ENCODE measurements at places on chromosomes 11 and 22. TPM values are rescaled to one million over a fixed set of nuclear protein-coding genes. Genes with fewer than 3 reads are reported as not detected.

Gene C11orf97
- total RNA-seq, result not detected

Gene OR51B2
- total RNA-seq, result not detected

Gene TBX1
- total RNA-seq, result 22.5 TPM

Gene FGF19
- 0.13 TPM for total RNA-seq

Gene MSANTD4
- total RNA-seq, result 18.1 TPM

Gene OR5B21
- not detected for total RNA-seq

Gene KCNK7
- total RNA-seq, result not detected

Gene KRTAP5-7
- not detected for total RNA-seq

Gene KDM4E
- total RNA-seq, result not detected

Gene MYOD1
- total RNA-seq, result not detected

Gene CCDC87
- total RNA-seq, result 0.39 TPM

Gene FAM83F
- total RNA-seq, result not detected

Gene TRIM29
- total RNA-seq, result not detected

Gene CYB561A3
- total RNA-seq, result 49.5 TPM

- DNase-seq, result no peak
Measured at GRCh38 chr11:115141231-115142114, 362.7 kb downstream of the CADM1 start.

DNA sequence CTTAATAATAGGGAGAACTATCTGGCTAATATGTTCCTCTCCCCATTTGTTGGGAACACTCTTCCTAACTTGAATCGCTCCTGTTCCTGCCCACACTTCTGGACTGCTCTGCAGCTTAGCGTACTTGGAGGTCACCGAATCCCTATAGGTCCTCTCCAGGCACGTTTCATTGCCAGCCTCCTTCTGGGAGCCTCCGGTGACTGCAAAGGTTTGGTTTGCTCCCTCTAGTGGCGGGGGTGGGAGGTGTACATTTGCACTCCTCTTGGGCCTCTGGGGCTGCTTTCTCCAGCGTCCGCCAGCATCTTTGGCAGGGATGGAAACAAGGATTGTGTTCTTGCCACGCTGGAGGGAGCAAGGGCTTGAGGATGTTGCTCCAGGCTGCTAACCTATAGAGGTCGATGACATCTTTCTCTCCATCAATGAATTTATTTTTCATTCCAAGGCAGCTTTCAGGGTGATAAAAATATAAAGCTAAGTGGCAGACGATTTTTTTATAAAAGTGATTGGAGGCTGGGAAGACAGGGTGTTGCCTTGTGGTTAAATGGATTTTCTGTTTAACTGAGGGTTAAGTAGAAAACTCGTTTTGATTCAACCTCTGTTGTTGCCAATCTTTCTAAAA, 48.7 kb downstream of the TSPAN18 start:
- DNase-seq, result no peak

DNA sequence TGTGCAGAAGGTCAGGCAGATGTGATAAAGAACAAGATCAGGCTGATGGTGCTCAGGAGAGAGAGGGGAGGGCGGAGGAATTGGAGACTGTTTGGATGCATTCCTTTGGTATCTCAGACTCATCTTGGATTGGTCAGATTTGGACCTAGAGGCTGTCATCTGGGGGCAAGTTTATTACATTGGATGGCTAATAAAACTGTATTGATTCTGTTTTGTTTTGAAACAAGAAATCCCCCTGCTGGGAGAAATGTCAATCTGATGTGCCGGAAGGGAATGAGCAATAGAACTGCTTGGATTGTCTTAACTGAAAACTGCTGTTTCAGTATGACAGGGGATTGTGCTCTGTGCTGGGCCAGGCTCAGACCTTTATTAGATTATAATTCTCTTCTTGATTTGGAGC, 25.5 kb upstream of the CCDC90B start:
- DNase-seq, result no peak

GRCh38 chr11:92810423-92811064, 158.9 kb upstream of the MTNR1B start:
- no peak for DNase-seq

DNA sequence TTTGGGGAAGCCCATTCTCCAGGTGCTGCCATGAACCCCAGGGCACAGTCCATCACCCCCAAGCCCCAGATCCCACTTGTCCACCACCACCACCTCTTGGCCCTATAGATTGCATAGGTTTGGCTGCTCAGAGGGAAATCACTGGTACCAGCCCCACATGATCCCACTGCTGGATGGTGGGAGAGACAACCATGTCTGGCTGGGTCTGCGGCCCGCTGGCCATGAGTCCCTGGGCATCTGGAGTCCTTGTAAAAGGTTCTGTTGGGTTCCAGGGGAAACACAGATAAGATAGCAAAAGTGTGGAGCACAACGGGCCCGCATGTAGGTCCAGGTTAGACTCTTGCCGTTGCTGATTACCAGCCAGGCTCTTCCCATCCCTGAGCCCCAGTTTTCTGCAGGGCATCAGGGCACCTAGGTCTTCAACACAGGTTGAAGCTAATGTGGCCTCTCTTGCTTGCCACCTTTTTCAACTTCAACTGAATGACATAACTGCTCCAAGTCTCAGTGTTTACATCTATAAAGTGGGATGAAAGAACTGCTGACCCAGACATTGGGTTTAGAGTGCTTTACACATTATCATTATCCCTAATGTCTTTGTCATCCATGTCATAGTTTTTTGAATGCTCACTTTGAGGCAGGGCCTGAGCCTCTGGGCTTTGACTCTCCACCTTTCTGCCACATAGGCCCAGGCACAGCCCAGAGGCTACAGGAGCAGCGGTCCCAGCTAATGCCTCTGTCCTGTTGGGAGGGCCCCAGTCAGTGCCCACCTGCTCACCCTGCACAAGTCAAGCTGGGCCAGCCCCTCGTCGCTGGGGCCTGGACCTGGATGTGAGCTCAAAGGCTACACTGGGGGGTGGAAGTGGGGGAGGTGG, 1.0 kb upstream of the TANGO2 start:
- no peak for DNase-seq

- DNase-seq, result no peak
Measured at GRCh38 chr11:12420706-12421105, 43.3 kb downstream of the PARVA start.

DNA sequence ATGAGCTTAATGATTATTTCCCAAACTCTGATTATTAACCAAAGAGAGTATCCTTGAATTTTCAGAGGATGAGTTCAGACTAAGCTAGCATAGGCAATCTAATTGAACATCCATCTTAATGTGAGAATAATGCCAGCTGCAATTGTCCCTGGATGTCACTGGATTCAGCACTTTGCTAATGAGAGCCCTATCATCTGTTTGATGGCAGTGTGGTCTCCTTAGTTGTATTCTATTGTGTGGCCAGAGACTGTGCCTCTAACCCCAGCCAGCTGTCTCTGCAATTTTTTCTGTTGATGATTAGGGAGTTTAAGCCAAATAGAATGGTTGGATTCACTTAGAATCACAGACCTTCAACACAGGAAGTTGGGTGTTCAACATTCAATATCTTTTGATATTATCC, 1249.5 kb downstream of the FAM181B start:
- DNase-seq, result no peak

DNA sequence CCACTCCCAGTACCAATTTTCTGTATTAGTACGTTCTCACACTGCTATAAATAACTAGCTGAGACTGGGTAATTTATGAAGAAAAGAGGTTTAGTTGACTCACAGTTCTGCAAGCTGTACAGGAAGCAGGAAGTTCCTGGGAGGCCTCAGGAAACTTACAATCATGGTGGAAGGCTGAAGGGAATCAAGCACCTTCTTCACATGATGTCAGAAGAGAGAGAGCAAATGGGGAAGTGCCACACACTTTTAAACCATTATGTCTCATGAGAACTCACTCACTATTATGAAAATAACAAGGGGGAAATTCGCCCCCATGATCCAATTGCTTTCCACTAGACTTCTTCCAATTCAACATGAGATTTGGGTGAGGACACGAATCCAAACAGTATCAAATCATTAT, 271.4 kb downstream of the ETS1 start:
- no peak for DNase-seq

DNA sequence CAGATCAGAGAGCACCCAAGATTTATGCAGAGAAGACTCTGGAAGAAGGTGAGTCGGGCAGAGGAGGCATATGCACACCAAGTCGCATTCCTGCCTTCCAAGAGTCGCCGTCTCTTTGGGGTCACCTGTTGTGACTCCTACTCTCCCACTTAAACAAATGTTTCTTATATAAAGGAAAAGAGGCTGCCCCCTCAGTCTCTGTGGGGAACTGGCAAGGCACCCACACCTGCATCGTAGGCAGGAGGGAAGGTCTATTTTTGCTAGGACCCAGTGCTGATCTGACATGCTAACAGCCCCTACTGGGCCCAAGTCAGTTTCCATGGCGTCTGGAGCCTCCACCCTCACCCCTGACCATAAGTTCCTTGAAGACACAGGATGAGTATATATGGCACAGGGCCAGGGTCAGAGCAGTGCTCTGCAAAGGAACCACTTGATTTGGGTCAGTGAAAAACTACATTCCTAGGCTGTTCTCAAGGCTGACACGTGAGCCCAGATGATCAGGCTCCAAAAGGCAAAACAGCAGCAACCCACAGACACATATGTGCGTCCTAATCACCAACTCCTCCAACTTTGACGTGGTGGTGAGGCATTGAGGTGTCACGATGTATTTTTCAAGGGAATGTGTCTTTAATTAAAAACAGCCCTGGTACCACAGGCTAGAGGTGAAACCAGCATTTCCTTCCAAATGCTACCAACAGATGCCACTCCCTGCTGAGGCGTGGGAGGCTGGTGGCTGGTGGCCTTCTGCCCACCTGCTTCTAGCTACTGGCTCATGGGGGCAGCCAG, 55.6 kb upstream of the CSNK2A3 start:
- DNase-seq, result no peak

GRCh38 chr11:68891351-68891948, 12.2 kb downstream of the MRPL21 start:
- no peak for DNase-seq

- DNase-seq, result no peak
Measured at GRCh38 chr22:25930083-25930482, 188.1 kb downstream of the MYO18B start.

DNA sequence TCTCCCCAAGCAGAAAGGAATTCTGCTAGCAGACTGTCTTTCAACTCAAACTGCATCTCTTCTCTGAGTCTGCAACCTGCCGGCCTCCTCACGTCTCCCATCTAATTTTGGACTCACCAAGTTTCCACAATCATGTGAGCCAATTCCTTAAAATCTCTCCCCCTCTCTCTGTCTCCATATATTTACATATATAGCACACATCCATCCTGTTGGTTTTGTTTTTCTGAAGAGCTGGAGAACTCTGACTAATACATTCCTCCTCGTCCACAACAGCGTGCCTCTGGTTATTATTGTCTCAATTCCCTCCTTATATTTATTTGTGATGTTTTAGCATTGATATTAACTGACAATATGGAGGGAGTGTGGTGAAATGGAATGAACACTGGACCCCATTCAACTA, 29.6 kb upstream of the FJX1 start:
- no peak for DNase-seq

DNA sequence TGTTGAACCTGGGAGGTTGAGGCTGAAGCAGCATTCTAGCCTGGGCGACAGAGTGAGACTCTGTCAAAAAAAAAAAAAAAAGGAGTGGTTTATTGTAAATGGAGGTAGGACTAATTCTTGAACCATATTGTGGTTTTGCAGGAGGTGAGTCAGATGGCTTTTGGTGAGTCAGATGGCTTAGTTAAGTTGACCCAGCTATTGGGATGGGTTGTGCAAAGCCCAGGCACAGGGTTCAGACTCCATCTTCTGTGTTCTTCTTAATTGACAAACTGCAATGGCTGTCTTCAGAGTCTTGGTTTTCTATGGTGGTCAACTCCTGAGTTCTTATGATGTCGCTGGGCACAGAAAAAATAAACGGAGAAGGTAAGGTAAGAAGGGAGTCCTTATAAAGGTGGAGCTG, 182.7 kb downstream of the ADAMTS15 start:
- no peak for DNase-seq

GRCh38 chr11:2541881-2542361, 97.1 kb downstream of the KCNQ1 start:
- DNase-seq, result no peak

- no peak for DNase-seq
Measured at GRCh38 chr11:78783301-78783700, 208.6 kb upstream of the NARS2 start.

DNA sequence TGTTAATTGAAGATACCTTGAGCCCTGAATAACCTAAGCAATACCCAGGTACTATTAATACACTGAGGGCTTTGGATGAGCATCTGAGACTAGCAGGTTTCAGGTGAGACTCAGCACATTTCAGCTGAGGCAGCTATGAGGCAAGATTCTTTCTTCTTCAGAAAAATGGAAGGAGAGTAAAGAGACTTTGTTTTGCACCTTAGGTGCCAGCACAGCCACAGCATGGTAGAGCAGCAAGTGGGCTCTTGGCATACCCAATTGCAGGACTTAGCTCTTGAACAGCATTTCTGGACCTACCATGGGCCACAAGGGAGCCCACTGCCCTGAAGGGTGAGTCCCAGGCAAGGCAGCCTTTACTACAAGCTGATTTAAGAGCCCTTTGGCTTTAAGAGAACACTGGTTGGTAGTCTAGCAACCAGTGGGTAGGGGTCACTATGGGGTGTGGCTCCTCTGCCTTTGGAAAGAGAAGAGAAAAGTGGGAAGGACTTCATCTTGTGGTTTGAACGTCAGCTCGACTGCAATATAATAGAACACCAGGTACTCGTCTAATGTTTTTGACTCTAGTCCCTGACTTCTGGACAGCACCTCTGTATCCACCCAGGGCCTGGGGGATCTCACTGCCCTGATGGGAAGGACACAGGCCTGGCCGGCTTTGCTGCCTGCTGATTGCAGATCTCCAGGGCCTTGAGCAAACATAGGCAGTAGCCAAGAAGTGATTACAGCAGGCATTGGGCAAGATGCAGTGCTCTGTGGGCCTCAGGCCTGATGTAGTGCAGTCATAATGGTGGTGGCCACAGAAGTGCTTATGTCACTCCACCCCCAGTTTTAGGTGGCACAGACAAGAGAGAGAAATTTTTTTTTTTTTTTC, 73.3 kb downstream of the GLYATL1 start:
- DNase-seq, result no peak

- no peak for DNase-seq
Measured at GRCh38 chr11:9681583-9682372, 17.9 kb downstream of the SWAP70 start.

GRCh38 chr22:48258064-48258701, 1495.7 kb downstream of the TBC1D22A start:
- no peak for DNase-seq

DNA sequence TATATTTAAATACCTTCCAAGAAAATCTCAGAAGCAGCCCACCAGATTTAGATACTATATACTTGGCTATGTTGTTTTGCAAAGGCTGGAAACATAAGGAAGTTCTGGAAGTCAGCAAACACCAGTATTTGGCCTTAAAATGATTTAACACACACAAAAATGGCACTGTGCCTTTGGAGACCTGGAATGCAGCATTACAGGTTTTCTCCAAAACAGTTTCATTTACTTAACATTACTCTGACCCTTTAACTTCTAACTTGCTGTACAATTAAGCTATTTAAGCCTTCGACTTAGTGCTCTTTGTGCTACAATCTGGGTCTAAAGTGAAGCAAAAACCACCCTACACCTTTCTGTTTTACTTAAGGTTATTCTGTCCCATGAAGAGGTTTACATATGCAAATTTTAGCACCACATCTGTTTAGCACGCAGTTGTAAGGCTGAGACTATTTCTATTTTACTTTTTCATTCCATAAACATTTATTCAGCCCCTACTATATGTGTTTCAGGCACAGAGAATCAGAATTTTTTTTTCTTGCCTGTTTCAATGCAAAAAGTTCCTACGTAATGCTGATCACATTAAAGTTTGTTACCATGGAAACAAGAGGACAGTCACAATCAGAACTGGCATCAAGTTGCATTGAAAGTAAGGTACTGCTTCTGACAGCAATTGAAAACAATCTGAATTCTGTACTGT, 70.3 kb downstream of the MAML2 start:
- no peak for DNase-seq
